Smooth muscle cell of trachea (primary cell): ENCODE measurements at places on chromosomes 7 and 10. TPM values are rescaled to one million over a fixed set of nuclear protein-coding genes. Genes with fewer than 3 reads are reported as not detected.

ZDHHC6 gene
- 24.1 and 29.1 TPM in 2 replicates for total RNA-seq

CYP26A1 gene
- total RNA-seq: not detected in 2 replicates

TMEM139 gene
- total RNA-seq: 0.50 TPM in 1 of 2 replicates, not detected in the other

PAPOLB gene
- total RNA-seq: under 0.01 and 0.15 TPM in 2 replicates

DGKB gene
- under 0.01 and 0.15 TPM in 2 replicates for total RNA-seq

CYP3A7 gene
- total RNA-seq: 0.33 TPM in 1 of 2 replicates, not detected in the other

INPP5A gene
- total RNA-seq: 37.8 and 54.6 TPM in 2 replicates

C10orf62 gene
- 0.15 TPM in 1 of 2 replicates, not detected in the other for total RNA-seq

CLDN4 gene
- 1.3 and 1.7 TPM in 2 replicates for total RNA-seq

ZP3 gene
- 0.87 and 7.1 TPM in 2 replicates for total RNA-seq

PNLIP gene
- not detected in 2 replicates for total RNA-seq

ZNF518A gene
- total RNA-seq: 12.1 and 20.7 TPM in 2 replicates

KCNH2 gene
- total RNA-seq: 0.33 TPM in 1 of 2 replicates, not detected in the other
